ENCODE measurements at places on chromosomes 6 and 20.

DNA sequence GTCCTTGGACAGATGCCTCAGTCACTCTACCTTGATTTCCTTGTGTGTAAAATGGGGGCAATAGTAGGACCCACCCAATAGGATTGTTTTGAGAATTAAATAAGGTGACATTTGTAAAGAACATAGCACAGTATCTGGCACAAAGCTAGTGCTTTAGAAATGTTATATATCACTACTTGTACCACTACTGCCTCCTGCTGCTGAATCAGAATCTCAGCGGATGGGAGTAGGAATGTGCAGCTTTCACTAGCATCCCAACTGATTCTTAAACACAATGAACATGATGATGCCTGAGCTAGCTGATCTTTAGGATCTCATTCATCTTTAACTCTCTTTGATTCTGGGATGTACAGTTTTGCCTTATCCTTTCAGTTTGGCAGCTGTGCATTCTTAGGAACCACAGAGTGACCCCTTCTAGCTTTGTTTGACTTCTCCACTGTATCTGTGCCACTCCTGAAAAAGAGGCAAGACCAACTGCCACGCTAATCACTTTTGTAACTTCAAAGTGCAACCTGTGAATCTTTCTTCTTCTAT, 7.2 kb downstream of the PBOV1 start:
- DNase-seq: no peak

- DNase-seq: no peak
Observed at GRCh38 chr20:11124849-11125505, 451.2 kb upstream of the JAG1 start.

DNA sequence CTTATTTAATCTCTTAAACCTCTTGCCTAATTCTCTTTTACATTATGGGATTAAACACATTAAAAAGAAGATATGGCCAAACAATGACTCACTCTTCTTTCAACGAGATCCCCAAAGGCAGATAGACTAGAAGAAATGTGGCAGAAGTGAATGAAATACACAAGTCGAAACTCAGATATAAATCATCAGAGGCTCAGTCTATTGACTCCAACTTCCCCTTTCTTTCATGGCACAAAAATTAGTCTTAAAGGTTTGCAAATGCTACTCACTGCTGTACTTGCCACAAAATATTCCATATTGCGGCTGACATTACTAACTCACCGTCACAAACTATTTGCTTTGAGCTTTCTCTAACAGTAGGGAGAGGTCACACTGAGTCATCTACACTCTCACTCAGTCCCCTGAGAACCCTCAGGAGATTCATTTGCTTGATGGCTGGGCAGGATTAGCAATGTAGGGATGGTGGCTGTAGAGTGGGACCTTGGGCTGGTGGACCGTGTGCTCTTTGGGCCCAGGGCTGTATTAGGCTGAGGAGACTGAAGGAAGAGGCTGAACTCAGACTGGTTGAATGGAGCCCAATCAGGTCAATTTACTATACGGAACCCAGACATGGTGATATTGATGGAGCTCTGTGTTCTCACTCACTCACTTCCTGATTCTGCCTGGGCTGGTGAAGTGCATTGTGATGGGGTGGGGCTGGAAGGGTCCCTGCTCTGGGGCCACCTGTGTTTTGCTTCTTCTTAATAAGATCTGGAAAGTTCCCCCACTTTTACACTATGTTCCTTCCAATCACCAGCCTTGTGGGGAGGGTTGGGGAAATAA, 42.8 kb upstream of the UBR2 start:
- no peak for DNase-seq

GRCh38 chr6:29510202-29510601, 22.4 kb upstream of the MAS1L start:
- no peak for DNase-seq

- DNase-seq: no peak
Observed at GRCh38 chr6:87082160-87082721, 12.7 kb downstream of the CGA start.
